Hindlimb muscle (tissue), 1 donor: ENCODE measurements at places on chromosomes 11 and 22. TPM values are rescaled to one million over a fixed set of nuclear protein-coding genes. Genes with fewer than 3 reads are reported as not detected.
A peak's percentile ranks its signal among the peaks of the same experiment; 100 is the strongest.

The ARHGAP20 gene
- polyA plus RNA-seq: 6.1 TPM

- DNase-seq: no peak
Observed at GRCh38 chr22:37162221-37163095, 12.7 kb upstream of the IL2RB start.

DNA sequence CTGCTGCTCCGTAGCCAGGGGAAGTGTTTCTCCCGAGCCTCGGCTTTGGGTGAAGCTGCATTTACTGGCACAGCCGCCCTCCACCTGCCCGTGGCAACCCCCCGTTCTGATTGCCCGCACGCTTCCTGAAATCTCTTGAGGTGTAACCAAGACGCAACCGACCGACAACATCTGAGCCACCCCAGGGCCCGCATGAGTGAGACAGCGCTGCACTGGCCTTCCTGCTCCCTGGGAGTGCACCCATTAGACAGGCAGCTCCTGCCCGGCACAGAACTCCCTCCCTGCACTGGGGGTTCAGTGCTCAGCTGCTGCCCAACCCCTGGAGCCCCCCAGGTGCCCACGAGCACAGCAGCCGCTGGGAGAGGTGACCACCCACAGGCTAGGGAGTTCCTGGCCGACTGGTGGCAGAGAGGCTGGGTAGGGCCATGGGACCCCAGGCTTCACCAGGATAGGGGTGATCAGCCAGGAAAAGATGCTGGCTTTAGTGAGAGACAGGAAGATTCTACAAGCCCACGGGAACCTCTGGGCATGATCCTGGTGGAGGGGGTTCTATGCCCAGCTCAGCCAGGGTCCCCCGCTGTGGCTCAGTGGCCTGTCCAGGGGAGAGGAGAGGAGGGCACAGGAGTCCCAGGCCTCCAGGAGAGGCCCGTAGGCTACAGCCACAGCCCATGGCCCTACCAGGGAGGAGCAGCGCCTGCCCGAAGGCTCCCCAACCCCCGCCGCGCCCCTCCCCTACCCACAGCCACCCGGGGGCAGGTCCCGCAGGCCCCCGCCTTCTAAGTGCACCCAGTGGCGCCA lies 14.6 kb downstream of the PLXNB2 start:
- no peak for DNase-seq

DNA sequence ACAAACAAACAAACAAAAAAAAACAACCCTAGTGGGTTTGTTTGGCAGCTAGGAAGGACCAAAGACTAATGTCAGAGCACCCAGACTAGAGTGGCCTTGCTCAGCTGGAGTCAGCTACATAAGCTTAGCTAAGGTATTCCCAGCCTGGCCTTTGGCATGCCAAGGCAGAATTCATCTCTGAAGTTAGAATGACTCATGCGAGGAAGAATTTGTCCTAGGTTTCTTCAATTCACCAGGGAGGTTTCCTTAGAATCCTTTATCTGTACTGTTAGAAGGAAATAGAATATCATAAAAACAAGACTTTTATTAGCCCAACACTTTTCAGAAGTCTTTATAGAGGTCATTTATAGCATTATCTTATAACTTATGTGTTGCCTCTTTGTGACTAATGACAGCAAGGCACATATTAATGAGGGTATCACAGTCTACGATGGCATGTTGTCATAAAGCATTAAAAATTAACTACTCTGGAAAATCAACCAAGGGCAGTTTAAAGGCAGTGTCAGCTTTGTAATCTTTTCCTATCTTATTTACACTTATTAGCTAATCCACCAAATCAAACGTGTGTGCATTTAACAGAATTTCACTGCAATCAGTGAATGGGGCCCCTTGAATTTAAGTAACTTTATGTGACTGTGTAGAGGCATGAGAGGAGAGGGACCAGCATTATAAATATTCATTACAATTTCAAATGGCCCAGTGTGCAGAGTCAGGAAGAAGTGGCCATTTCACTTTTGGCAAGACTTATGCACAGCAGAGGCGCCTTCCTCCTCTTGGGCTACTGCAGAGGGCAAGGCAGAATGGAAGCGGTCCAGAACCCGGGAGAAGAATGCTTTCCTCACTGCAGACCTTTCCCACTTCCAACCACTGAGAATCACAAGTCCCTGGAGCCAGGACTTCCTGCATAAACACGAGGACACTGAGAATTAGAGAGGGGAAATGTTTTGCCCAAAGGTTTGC lies 36.3 kb downstream of the SLC5A1 start:
- DNase-seq: no peak

GRCh38 chr11:65290448-65291165 lies 24.1 kb upstream of the CDC42EP2 start:
- DNase-seq: peak; percentile 90

GRCh38 chr22:49344161-49344560 lies 483.5 kb downstream of the BRD1 start:
- DNase-seq: no peak

- no peak for DNase-seq
Observed at GRCh38 chr11:62088331-62088933, 35.4 kb upstream of the INCENP start.

The GAB2 gene
- 15.1 TPM for polyA plus RNA-seq
